ENCODE measurements at places on chromosomes 5 and 9.

DNA sequence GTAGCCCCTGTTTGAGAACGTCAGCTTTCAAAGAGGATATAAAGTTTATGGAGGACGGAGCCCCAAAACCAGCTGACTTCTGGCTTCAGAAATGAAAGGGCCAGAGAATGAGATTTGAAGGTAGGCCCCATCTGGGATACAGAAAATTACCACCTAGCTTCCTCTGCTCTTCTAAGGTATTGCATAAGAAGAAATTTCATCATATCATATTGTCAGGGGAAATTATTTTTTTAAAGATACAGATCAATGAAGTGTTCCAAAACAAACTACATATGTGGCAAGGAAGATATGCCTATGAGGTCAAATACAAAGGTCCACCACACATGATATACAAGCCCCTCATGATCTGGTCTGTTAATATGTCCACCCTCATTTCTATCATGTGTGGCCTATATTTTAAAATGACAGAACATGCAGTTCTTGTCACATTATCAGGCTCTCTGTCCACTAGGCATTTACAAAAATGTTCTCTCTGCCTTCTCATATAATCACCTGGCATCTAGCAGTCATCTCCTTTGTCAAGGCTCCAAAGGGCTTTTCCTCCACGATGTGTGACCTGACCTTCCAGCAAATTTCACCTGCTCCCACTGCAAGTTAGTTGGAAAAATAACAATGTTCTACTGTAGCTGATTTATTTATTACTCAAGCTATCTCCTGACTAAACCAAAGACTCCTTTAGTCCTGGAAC lies 83.1 kb downstream of the DPYSL3 start:
- no peak for DNase-seq

- DNase-seq, result peak; percentile 56
Observed at GRCh38 chr9:107422189-107423185, 67.1 kb downstream of the KLF4 start.

DNA sequence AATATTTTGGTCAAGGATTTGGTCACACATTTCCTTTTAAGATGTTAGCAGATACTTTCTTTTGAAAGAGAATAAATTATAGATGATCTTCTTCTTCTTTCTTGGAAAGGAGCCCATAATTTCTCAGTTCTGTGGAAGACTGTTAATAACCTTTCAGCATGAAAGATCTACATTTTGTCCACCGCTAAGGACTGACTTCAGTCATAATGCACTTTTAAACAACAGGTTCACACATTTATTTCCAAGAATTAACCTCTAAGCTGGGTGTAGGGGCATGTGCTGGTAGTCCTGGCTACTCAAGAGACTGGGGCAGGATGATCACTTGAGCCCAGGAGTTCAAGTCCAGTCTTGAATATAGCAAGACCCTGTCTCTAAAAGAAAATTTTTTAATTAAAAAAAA lies 93.0 kb downstream of the PRKACG start:
- DNase-seq, result no peak

DNA sequence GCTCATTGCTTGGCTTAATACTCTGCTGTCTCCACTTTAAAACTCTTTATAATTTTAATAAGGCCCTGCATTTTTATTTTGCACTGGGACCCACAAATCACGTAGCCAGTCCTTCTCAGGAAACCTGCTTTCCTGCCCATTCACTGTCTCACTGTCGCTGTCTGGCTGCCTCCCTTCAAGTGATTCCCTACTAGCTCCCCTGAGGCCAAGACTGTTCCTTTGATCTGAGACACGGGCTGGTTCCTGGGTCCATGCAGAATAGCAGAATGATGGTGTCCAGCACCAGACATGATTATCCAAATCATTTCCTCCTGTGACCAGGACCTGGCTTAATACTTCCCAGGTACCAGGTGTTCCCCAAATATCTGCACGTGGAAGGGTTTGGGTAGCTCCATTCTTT lies 597.1 kb upstream of the KLF4 start:
- no peak for DNase-seq

DNA sequence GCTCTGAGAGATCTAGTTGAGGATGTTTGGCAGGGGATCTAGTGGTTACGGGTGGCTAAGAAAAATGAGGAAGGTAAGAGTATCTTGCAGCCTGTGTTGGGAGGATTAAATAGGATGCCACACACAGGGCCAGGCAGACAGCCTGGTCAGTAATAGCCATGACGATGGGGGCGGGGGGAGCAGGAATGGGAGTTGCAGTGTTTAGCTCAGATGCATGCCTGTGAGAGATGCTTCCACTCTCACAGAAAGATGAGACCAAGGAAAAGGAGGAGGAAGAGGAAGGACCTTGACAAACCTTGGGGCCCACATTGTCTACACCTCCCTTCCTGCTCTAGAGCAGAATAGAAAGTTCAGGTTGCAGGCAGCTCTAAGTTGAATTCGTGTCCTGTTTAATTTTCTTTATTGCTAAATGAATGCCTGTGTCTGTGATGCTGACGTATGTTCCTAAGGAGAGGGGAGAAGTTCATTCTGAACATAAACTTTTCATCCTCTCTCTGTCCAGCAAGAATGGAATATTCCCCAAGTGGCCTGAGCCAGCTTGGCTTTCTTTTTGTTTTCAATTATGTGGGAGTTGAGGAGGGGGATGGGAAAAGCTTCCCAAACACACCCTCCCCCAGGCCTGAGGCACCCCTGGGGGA lies 28.7 kb downstream of the TGFBI start:
- DNase-seq, result no peak

DNA sequence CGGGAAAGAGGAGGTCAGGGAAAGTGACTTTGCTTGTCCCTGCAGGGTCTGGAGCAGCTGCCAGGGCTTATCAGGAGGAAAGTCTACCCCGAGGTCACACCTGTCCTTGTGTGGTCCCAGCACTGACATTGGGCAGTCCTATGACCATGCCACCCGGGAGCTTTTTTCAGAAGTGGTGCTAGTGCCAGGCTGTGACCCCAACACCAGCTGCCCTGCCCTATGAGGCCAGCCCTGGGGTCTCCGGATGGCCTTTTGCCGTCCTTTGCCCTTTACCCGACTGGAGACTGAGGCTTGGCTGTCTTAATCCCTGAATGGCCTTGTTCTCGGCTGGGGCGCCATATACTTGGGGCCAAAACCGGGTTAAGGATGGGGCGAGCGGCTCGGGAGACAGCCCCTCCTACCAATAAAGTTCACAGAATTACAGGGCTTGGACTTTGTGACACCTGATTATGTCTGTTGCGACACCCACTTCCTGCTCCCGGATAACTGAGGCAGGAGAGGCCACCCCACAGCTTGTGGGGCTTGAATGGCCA lies 22.2 kb upstream of the SLC9A3 start:
- DNase-seq, result no peak

- DNase-seq, result no peak
Observed at GRCh38 chr5:10266137-10266536, 16.1 kb downstream of the CCT5 start.

- DNase-seq, result no peak
Observed at GRCh38 chr9:93422977-93423616, 28.4 kb upstream of the FAM120A start.

GRCh38 chr5:21858441-21858840 lies 994.7 kb downstream of the CDH12 start:
- no peak for DNase-seq

- DNase-seq, result no peak
Observed at GRCh38 chr5:60010328-60010727, 116.8 kb upstream of the PDE4D start.

- no peak for DNase-seq
Observed at GRCh38 chr9:115799734-115800133, 353.9 kb upstream of the PAPPA start.

DNA sequence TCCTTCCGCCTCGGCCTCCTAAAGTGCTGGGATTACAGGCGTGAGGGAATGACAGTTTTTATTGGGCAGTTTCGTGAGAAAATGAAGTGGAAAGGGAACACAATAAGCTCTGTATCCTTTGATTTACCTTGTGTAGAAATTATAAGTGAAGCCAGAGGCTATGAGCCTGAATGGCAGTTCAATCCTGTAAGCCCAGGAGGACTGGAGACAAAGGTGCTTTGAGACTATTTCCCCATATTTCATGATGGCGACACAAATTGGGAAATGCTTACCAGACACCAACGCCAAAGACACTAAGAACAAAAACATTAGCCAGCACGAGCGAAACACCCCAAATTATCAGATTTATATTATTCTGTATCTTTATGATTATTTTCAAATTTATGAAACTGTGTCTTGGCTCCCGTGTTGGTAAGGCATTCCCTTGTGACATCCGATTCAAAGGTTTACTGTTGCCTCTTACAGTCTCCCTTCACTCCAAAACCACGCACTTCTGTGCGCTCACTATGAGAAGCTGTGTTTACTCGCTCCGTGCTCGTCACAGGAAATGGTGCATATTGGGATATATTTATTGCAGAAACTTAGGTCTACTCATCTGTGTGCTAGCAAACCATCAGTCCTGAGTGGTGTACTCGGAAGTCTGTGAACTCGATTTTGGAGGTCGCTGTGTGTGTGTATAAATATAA lies 73.9 kb downstream of the SH3PXD2B start:
- no peak for DNase-seq

- DNase-seq, result peak; percentile 15
Observed at GRCh38 chr5:110625376-110625999, 101.0 kb downstream of the TMEM232 start.

GRCh38 chr9:16426716-16427115 lies 443.8 kb downstream of the BNC2 start:
- DNase-seq, result no peak

GRCh38 chr5:75457691-75458090 lies 53.7 kb downstream of the CERT1 start:
- no peak for DNase-seq

DNA sequence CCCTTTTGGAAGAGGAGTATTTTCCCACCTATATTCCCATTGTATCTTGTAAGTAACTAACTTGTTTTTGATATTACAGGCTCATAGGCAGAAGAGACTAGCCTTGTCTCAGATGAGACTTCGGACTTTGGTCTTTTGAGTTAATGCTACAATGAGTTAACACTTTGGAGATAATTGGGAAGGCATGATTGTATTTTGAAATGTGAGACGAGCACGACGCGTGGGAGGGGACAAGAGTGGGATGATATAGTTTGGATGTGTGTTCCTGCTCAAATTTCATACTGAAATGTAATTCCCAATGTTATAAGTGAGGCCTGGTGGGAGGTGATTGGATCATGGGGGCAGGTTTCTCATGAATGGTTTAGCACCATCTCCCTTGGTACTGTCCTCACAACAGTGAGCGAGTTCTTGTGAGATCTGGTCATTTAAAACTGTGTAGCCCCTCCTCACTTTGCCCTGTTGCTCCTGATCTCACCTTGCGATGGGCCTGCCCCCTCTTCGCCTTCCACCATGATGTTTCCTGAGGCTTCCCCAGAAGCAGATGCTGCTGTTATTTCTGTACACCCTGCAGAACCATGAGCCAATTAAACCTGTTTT lies 721.5 kb upstream of the CTNND2 start:
- DNase-seq, result no peak

- no peak for DNase-seq
Observed at GRCh38 chr5:181223729-181224389, 778 bp downstream of the TRIM41 start.

DNA sequence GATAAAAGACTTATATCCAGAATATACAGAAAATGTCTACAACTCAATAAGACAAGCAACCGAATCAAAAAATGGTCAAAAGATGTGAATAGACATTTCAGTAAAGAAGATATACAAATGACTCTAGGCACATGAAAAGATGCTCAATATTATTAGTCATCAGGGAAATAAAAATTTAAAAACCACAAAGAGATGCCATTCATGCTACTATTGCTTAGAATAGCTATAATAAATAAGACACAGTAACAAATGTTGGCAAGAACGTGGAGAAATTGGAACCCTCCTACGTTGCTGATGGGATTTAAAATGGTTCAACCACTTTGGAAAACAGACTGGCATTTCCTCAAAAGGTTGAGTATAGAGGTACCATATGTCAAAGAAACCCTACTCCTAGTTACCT lies 39.8 kb downstream of the POLK start:
- peak; percentile 34 for DNase-seq

- DNase-seq, result no peak
Observed at GRCh38 chr5:91493086-91493485, 110.0 kb upstream of the ARRDC3 start.

DNA sequence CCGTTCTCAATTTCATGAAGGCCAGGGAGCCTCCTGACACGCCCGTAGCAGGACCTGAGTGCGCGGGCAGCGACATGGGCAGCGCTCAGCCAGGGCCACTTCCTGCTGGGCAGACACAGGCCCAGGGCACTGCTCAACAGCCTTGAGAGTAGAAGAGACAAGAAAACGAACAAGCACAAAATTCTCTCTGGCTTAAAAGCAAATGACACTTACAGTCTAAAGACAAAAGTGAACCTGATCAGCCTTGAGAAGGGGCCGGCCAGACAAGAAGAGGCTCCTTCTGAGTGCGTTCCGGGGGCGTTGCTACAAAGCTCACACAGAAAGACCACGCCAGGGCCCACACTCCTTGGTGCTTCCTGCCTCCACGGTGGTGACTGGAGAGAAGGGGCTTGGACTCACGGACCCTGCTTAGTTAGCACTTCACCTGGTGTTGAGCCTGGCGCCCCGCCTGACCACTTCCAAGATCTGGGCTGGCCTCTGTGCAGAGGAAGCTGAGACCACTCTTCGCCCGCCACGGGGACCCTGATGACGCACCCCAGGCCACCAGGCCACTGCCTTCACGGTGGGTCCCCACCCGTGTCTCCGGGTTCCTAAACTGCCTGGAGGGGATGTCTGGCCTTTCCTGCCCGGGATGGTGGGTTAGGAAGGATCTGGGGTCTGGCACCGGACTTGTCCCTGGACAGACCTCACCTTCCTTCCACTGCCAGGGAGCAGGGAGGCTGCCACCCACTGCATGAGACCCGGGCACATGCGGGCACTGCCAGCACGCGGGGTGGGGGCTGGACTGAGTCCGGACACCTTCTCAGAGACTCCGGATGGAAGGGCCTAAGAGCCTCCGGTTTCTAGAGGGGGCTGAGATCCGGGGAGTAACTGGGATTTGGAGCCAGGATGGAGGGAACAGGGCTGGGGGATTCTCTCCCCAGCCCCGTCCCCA lies 1.3 kb downstream of the SLC12A7 start:
- no peak for DNase-seq

DNA sequence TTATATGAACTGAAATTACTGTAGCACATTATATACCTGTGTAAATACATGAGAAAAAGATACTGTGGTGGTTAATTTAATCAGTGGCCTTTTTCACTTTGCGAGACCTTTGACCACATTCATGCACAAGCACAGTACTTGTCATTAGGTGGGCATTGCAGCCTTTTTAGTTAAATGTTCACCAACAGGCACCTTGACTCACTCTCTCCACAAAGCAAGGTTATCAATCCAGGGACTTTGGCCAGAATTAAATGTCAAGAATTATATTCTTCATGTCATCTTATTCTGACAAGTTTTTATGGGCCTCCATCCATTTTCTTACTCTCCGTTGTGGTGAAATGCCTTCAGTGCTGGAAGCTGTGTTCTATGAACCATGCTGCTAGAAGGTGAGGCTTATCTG lies 72.2 kb downstream of the AOPEP start:
- DNase-seq, result no peak

GRCh38 chr9:110443866-110444220 lies 106.2 kb upstream of the TXNDC8 start:
- peak; percentile 38 for DNase-seq

All from GM04504 (cell line).